ENCODE measurements at places on chromosomes 4 and X.

GRCh38 chr4:155564880-155565279 lies 101.8 kb upstream of the GUCY1A1 start:
- no peak for DNase-seq

DNA sequence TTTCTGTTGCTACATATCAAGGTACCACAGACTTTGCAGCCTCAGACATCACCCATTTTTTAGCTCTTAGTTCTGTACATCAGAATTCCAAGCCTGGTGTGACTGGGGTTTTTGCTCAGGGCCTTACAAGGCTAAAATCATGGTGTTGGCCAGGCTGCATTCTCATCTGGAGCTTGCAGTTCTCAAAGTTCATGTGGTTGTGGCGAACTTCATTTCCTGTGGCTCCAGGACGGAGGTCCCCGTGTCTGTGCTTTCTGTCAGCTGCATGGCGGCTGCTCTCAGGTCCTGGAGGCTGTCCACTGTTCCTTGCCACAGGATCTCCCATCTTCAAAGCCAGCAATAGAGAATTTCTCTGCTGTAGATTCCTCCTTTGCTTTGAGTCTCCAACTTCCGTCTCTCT lies 157.4 kb downstream of the STIM2 start:
- no peak for DNase-seq

DNA sequence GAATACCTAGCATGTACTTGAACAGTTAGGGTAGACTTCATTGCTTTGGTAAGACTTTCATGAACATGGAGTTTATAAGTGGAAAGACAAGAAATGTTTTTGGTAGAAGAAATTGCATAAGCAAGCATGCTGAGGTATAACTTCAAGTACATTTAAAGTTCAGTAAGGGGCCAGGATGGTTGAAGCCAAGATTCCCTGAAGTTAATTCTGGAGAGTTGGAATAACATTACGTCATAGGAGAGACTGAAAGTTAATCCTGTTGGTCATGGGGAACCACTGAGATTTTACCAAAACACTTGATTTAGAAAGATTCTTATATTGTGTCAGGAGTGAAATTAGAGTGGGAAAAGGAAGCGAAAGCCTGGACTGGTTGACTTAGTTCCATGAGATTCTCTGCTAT lies 767.5 kb upstream of the MAGEB2 start:
- peak; percentile 7 for DNase-seq

GRCh38 chr4:74618659-74619058 lies 173.7 kb downstream of the AREG start:
- no peak for DNase-seq

- DNase-seq: no peak
These were observed 43.8 kb upstream of the ARHGAP24 start for GRCh38 chr4:85431156-85431555.

DNA sequence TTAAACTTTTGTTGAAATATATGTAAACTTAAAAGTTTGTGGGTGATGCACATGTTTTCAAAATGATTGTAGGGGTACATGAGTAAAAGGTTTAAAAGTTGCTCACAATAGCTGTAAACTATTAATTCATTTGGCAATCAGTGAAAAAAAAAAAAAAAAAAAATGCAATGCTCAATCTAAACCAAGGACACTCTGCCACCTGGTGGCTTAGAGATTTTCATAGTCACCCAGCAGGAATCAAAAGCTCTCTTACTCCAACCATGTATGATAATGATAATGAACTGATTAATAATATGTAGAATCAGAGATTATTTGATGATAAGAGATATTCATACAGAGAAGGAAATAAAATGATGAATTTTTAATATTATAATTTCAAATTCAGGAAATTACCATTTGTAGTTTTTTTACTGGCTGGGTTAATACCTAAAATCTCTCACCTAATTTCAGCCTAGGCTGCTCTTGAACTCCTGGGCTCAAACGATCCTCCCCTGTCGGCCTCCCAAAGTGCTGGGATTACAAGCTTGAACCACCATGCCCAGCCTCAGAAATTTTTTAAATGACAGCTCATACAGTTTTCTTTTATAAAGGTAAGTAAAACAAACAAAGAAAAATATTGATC lies 46.9 kb upstream of the SLC25A4 start:
- DNase-seq: no peak

GRCh38 chr4:17283832-17284231 lies 228.1 kb downstream of the QDPR start:
- no peak for DNase-seq

GRCh38 chr4:124334119-124334518 lies 378.4 kb downstream of the ANKRD50 start:
- peak; percentile 78 for DNase-seq

- DNase-seq: no peak
These were observed 69.1 kb downstream of the PSAPL1 start for GRCh38 chr4:7365462-7366179.

- DNase-seq: no peak
These were observed 123.5 kb downstream of the DCHS2 start for GRCh38 chr4:154368060-154368459.

GRCh38 chrX:153527208-153527607 lies 9.8 kb downstream of the ATP2B3 start:
- no peak for DNase-seq

DNA sequence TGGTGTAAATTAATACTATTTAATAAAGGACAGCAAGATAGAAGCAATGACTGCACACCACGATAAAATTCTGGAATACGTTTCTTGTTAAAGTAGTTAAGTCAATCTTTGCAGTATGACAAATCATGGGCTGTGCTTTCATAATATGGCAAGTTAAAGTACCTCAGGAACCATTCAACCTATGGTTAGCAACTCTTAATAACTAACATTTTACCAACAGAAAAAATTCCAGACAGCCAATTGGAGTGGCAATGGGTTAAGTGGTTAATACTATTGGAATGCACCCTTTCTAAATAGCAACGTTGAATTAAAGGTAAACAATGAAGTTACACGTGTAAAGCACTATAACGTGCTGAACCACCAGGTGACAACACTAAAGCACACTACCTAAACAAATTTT lies 72.4 kb upstream of the ZCCHC13 start:
- DNase-seq: no peak

- DNase-seq: no peak
These were observed 22.2 kb downstream of the VSIG4 start for GRCh38 chrX:66017659-66018170.

- DNase-seq: no peak
These were observed 22.4 kb downstream of the NEXMIF start for GRCh38 chrX:74902806-74903205.

- no peak for DNase-seq
These were observed 377.6 kb upstream of the GATB start for GRCh38 chr4:152138451-152138850.

DNA sequence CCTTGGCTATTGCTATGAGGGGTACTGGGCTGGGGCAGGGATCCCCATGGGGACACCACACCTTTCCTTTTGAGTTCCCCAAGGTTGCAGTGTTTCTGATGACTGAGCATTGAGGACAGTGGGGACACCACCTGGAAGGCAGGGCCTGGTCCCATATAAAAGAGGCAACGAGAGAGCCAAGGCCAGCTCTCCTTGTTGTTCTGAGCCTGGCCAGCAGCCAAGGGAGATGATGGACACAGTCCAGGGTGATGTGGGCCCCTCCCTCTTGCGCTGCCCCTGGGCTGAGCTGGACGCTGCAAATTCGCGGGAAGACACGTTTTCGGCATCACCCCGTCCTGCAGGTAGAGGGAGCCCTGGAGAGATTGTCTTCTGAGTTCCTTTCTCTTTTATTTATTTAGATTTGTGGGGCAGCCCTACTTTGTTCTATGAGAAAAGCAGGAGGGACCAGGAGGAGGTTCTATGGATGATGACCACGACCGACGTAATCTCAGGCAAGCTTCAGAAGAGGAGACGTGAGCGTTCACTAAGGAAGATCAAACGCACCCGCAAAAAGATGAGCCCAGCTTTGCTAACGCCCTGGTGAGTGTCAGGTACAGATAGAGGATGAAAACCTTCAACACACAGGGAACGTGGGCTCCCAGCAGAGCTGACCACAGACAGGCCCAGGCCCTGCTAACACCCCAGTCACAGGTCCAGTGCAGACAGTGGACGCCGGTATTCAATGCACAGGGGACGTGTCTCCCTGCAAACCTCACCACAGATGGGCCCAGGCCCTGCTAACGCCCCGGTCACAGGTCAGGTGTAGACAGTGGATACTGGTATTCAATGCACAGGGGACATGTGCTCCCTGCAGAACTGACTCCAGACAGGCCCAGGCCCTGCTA lies 97.4 kb downstream of the SHOX start:
- DNase-seq: no peak
